ENCODE measurements at places on chromosomes 11 and 22. TPM values are rescaled to one million over a fixed set of nuclear protein-coding genes. Genes with fewer than 3 reads are reported as not detected.

The THRSP gene
- 0.23 TPM for total RNA-seq

The UPK3A gene
- not detected for total RNA-seq

The TMEM218 gene
- total RNA-seq, result 20.3 TPM

The TUT1 gene
- total RNA-seq, result 24.4 TPM

The OR5B21 gene
- total RNA-seq, result 0.26 TPM

DNA sequence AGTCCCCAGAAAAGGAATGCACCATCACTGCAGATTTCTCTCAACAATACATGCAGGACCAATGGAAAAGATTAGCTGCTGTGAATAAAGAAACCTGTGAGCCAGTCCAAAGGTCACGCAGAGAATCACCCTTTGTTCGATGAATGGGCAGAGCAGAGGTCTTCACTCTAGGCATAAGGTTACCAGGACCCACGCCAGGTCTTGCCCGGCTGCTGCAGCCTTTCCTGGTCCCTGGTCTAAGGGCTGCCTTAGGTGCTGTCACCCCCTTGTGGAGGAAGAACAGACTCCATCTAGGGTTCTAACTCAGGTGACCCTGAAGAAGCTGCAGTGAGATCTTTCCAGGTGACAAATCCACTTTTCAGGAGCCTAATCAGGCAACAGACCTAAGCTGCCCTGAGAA lies 29.0 kb upstream of the NAP1L4 start:
- ATAC-seq, result peak; percentile 40

- ATAC-seq, result no peak
These were observed 91.6 kb downstream of the STIM1 start for GRCh38 chr11:3947061-3947460.

GRCh38 chr11:32881286-32881685 lies 11.3 kb upstream of the QSER1 start:
- no peak for ATAC-seq

DNA sequence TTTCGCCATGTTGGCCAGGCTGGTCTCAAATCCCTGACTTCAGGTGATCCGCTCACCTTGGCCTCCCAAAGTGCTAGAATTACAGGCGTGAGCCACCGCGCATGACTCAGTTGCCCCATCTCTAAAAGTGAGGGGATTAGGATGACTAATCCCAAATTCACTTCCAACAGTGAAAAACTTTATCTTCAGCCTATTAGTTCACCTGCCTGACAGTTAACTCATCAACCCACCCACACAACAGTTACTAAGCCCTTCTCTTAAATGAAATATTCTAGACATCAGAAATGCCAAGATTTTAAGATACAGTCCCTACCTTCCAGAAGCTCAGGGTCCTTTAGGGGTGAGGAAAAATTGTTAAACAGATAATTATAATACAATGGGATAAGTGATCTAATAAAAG lies 2.0 kb upstream of the ANKRD42 start:
- no peak for ATAC-seq

DNA sequence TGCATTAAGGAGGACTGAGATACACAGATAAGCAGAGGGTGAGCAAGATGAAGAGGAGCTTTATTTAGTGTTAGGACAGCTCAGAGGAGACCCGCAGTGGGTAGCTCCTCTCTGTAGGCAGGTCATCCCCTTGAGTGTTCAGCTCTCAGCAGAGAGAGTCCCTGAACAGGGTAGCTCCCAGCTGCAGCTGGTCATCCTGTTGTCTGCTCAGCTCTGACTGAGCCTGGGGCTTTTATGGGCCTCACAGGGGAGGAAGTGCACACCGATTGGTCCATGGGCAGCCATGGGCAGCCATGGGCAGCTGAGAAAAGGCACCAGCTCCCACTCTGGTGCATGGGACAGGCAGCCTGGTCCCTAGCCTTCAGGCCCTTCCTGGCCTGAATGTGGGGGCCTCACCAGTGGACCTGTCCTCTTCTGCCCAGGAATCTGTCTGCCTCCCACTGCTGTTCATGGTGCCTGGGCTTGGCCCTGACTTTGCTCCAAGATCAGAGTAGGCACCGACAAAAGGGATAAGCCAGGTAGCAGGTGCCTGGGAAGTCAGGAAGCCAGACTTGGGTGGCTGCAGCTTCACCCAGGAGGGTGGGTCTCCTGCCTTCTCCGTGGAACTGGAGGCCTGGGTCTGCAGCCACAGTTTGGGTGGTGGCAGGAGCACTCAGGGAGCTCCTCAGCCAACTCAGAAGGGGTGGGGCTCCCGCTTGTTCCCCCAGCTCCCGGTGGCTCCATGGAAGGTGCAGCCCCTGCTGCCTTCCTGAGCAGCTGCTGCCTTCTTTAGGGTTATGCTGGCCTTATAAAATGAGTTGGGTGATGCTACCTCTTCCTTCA lies 54.7 kb downstream of the MYEOV start:
- no peak for ATAC-seq

- no peak for ATAC-seq
These were observed 3.0 kb upstream of the SLC43A3 start for GRCh38 chr11:57429946-57430345.

DNA sequence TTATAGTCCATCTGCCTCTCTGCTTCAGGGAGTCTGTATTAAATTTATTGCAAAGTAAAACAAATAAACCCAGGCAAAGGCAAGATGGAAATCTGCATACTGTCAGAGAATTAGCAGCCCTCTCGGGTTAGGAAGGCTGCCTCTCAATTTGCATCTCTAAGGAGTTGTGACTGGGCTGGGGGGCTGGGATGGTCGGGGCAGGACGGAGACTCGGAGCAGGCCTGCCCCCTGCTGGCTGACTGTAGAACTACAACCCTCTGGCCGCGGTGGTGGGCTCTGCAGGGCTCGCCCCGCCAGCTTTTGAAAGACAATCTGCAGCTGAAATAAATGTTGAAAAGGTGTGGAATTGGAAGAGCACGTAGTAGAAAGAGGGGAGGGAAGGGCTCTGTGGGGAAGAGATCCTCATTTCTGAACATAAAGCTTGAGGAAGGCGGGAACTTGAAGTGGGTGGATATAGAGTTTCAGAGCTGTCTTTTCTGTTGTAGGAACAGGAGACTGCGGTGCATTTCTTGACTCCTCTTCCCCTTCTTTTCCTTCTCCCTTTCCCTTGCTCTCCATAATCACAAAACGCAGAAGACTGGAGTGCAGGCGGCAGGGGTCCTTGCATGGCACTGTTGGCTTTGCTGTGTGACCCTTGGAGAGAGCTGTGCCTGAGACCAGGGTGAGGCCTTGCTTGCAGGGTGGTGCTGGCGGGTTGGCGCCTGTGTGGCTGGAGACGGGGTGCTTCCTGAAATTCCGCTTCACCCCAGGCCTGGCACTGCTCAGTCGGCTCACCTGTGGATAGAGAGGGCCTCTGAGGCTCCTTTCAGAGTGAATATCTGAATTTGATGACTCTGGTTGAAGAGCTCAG lies 22.6 kb upstream of the PKNOX2 start:
- ATAC-seq, result peak; percentile 91

- no peak for ATAC-seq
These were observed 316.6 kb upstream of the NCAM1 start for GRCh38 chr11:112644410-112645131.

Measured in motor neuron (in vitro differentiated cells).